ENCODE measurements at places on chromosomes 6 and 20. TPM values are rescaled to one million over a fixed set of nuclear protein-coding genes. Genes with fewer than 3 reads are reported as not detected.

VGLL2 gene
- not detected for polyA plus RNA-seq

PTGIS gene
- polyA plus RNA-seq, result 6.8 TPM

KHDC1 gene
- polyA plus RNA-seq, result 7.0 TPM

DNA sequence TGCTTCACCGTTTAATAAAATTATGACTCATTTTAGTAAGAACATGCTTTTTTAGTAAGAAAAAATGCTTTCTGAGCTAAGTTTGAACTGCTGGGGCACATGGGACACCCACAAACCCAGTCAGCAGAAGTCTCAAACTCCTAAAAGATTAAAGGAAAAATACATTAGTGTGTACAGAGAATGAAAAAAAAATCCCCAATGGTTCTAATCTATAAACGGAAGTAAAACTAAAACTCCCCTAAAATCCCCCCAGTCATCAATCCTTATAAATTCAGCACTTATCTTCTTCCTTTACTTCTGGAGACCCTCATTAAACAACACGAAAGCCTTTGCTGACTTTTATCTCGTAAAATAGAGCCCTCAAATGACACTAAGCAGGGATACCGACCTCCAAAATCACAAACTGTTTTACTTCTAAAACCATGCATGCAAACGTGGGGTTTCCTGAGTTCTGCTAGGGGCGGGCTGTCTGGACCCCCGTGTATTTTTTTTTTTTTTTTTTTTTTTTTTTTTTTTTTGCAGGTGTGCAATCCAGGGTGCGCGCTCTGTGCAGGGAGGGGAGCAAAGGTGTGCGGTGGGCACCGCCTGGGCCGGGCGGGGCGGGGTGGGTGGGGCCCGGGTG, 1.1 kb upstream of the MYB start:
- H3K4me3 ChIP-seq, result no peak overlapping the region
- no peak overlapping the region for H3K27ac ChIP-seq
- peaks cover 6% of the 10 kb centered on the region for H3K27me3 ChIP-seq
- DNase-seq, result peak; percentile 11
- no peaks in the 10 kb centered on the region for H3K36me3 ChIP-seq
- H3K4me1 ChIP-seq, result peaks cover 4% of the 10 kb centered on the region

DNA sequence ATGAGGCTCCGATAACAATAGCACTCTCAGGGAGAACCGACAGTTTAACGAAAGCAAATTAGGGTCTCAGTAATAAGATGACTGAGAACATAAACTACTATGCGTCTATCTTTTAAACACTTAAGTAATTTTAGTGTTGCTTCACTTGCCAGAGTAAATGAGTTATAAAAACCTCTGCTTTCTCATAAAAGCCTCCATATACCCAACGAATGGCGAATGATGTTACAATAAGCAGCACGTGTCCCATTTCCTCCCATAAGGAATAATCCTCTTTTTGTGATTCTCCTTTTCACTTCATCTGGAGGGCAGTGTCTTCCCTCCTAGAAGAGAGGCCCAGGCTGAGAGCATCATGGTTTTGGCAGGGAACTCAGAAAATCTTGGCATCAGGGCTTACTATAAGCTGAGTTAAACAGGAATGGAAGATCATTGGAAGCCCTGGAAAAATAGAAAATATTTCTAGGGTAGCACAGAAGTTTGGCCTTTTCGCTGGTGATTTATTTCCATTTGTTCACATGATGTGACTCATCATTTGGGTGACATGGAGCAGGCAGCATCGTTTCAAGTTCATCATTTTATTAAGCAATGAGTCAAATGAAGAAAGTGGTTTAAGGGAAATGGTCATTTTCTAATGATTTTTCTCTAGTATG, 255.4 kb downstream of the ATXN1 start:
- DNase-seq, result peak; percentile 81
- no peaks in the 10 kb centered on the region for H3K27me3 ChIP-seq
- no peaks in the 10 kb centered on the region for H3K36me3 ChIP-seq

DNA sequence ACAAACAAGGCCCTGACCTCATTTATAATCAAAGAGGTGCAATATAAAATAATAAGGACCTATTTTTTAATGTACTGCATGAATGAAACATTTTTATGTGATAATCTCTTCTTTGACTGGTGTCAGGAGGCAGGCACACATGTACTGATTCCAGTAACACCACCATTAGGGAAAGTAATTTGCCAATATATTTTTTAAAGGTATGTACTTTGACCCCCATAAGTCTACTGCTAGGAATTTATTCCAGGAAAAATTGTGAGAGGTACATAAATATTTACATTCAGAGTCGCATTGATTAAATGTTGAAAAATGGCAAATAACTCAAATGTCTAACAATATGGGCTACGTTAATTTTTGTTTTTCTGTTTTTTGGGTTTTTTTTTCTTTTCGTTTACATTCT, 325.4 kb upstream of the PRDM1 start:
- no peaks in the 10 kb centered on the region for H3K36me3 ChIP-seq
- H3K27ac ChIP-seq, result no peak overlapping the region
- no peak for DNase-seq
- H3K4me3 ChIP-seq, result no peak overlapping the region
- H3K4me1 ChIP-seq, result no peaks in the 10 kb centered on the region

DNA sequence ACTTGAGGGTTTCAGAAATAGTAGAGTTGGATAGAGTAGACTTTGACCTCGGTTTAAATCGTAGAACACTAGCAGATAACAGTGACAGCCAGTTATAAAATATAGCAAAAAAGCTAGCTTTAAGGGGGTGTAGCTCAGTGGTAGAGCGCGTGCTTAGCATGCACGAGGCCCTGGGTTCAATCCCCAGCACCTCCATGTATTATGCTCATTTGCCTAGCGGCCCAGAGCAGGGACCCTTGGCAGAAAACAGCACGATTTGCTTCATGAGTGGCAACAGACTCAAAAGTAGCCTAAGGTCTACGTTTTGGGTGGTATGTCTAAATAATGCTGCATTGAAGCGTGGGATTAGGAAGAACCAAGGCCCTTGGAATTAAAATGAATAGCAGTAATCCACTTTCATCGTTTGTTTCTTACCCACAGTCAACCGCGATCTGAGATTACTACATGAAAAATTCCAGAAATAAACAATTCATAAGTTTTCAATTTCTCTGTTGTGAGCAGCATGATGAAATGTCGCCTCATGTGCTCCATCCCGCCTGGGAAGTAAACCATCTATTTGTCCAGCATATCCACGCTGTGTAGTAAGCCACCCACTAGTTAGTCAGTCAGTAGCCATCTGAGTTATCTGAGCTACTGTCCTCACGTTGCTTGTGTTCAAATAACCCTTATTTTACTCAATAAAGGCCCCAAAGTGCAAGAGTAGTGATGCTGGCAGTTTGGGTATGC, 184.9 kb downstream of the GPX5 start:
- H3K27me3 ChIP-seq, result no peaks in the 10 kb centered on the region
- no peaks in the 10 kb centered on the region for H3K4me1 ChIP-seq
- DNase-seq, result peak; percentile 15
- H3K4me3 ChIP-seq, result no peak overlapping the region

Data from fibroblast of lung (primary cell).